Hypothalamus (tissue), 51 donors: ENCODE measurements at places on chromosomes 2 and 18.

DNA sequence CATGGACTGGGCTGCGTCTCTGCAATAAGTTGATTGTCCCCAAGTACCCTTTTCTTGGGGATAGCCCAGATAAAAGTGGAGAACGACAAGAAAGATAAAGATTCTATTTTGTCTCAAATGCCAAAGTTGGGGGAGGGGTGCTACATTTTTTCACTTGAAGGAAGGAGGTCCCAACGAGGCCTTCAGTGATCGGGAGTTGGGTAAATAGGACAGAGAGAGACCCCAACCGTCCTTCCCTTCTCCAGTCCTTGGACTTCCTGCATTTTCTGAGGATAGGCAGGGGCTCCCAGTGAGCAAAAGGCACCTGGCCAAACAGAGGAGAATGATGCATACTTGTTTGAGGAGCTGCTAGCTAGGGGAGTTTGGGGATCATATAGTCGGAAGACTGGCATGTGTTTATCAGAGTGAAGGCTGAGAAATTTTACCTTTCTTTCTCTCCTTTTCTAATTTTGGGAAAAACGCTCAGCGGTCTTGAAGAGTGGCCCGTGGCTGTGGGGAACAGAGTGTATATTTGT lies 3.5 kb upstream of the EN1 start:
- DNase-seq: no peak

DNA sequence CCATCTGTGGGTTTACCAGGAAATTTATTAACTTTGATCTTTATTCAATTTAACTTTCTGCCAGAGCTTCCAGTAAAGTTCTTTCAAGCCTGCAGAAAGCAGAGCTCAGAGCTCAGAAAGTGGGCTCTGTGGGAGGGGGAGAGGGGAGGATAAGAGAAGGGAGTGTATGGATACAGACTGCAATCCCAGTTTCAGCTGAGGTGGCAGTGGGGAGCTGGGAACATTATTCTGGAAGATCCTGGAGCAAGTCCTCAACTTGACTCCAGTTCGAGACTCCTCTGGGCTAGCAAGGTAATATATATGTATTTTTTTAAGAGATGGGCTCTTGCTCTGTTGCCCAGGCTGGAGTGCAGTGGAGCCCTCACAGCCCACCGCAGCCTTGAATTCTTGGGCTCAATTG lies 108.9 kb upstream of the NABP1 start:
- DNase-seq: no peak

DNA sequence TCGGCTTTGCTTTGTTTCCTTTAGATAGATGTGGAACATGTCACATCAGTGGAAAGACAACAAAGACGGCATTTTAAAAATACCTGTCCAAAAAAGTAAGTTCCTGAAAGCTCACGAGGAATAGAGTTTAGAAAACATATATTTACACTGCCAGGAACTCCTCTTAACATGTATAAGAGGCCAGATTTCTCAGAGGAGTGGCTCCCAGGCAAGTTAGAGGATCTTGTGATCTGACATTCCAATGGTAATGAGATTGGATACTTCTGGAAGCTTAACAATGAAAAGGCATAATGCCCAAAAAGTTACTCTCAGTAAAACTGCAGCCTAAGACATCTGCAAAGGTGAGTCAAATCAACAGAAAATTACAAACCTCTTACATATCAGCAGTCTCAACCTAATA lies 77.1 kb downstream of the CYRIA start:
- DNase-seq: no peak

- no peak for DNase-seq
Measured at GRCh38 chr18:70397259-70397925, 108.5 kb downstream of the SOCS6 start.

DNA sequence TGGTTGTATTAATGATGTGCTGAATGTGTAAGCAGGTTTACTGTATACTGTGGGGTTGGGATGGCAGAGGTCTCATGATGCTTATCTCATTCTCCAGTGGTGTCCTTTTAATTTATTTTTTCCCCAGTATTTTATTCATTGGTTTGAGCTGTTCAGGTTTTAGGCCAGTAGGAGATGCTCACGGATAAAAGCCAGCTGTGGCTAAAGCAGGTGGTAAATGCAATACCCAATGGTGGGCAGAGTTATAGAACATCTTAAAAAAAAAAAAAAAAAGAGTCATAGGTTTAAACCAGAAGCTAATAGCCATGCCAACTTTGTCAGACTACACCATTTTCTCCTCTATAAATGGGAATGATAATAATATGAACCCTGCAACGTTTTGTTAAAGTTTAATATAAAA lies 57.8 kb upstream of the NEUROD1 start:
- DNase-seq: no peak

DNA sequence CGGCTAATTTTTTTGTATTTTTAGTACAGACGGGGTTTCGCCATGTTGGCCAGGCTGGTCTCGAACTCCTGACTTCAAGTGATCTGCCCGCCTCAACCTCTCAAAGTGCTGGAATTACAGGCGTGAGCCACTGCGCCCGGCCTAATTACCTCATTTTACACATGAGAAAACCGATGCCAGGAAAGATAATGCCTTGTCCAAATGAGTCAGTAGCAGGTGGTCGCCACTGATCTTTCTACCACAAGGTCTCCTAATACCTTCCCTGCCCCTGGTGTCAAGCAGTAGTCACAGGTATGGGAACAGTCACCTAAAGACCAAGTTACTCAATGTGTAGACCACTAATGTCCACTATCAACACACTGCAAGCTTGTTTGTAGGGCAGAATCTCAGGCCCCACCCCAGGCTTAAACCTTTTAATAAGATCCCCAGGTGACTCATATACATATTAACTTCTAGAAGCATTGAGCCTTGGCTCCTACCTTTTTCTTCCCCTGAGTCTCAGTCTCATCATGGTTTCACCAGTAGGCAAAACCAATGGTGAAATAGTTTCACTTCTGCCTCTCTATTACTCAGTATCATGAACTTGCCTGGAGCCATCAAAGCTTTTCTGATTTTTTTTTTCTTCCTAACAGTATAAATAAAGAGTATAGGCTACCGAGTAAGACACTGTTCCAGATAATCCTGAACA lies 6.9 kb upstream of the EPB41L5 start:
- DNase-seq: no peak

DNA sequence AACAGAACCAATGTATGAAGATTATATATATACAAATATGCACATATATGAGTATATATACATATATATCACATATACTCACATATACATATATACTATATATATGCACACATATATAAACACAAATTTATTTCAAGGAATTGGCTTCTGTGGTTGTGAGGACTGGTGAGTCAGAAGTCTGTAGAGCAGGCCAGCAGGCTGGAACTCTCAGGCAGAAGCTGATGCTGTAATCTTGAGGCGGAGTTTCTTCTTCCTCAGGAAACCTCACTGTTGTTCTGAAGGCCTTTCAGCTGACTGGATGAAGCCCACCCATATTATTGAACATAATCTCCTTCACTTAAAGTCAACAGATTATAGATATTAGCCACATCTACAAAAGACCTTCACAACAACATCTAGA lies 143.9 kb upstream of the CREB1 start:
- DNase-seq: no peak

DNA sequence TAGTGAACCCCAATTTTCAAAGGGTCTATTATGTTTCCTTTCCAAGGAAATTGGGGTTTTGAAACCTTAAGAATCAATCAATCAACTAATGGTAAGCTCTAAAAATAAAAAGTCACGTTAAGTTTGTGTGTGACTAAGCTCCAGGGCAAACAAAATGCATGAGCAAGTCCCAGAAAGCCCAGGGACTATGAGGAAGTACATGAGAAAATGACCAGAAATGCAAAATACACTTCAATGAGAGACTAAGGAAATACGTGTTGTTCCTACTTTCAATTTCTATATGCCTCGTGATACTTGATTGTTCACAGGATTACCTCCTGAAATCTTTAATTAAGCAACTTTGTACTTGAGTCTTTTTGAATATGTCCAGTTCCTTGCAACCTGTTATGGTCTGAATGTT lies 684.4 kb upstream of the SYT4 start:
- no peak for DNase-seq

DNA sequence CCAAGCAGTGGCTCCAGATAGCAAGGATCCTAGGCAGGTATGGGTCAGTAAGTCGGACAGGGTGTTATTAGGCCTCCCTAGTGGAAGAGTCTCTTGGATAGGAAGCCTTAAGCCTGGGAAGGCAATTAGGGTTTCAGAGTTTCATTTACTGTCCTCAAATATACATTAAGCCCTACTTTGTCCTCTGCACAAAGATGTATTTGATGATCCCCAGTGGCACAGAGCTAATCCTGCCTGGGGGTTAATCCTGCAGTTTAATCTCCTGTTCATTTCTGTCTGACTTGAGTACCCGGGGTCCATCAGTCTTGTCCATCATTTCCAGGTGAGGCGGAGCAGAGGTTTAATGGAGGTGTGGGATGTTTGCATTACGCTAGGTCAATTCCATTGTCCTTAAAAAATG lies 62.0 kb downstream of the MTCL1 start:
- no peak for DNase-seq

DNA sequence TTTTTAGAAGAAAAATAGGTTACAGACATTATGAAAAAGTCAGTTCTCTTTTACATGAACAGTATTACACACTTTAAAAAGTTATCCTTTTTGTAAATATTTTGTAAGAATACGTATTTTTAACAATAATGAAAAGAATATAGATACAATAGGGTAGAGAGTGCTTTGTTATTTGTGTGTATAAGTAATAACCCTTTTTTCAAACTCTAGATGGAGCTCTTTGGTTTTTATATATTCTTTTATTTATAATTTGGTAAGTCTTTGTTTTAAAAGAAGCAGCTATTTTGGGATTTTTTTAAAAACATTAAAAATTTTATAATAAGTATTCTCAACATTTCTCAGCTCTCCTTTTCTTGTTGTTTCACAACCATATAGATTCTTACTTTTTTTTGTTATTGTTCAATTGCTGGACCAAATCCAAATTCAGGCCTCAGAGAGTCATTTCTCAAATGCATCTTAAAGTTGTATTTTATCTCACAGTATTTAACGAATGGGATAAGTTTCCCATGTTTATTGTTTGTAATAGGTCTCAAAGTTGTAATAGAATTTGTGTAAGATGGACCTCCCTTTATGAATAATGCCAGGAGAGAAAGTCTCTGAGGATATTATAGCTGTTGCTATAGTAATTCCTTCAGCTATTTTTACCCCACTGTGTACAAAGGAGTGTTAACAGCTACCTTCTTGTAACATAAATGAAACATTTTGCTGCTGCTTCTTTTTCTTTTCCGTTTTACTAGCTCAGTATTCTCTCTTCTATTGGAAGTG lies 46.4 kb downstream of the ACYP2 start:
- no peak for DNase-seq

GRCh38 chr2:31127931-31128330 lies 10.3 kb downstream of the GALNT14 start:
- DNase-seq: no peak

DNA sequence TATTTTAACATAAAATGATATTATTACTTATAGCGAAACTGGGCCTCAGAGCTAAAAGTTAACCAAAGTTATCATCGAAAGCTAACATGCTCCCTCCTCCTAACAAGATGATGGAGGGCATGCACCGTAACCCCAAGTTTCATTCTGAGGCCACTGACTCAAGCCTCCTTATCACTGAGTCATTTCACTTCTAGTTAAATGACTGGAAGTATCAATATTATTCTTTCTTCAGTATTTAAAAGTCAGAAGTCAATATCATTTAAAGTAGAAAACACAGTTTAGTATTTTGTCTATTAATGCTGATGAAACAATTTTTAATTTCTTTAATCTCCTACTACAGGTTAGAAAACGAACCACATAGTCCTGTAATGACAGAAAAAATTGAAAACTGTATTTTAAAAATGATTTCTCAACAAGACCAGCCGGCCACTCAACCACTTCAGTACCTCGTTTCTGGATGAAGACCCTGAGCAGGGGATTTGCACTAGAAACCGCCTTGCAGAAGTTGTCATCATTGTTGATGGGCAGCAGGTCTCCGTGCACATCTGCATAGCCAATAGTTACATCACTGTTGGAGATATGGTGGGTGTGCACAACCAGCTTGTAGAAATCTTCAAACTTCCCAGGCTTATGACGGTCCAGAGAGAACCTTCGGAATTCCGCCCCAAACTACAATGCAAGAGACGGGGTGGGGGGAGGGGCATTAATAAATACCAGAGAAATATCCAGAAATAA lies 44.9 kb downstream of the PARD6G start:
- DNase-seq: no peak

DNA sequence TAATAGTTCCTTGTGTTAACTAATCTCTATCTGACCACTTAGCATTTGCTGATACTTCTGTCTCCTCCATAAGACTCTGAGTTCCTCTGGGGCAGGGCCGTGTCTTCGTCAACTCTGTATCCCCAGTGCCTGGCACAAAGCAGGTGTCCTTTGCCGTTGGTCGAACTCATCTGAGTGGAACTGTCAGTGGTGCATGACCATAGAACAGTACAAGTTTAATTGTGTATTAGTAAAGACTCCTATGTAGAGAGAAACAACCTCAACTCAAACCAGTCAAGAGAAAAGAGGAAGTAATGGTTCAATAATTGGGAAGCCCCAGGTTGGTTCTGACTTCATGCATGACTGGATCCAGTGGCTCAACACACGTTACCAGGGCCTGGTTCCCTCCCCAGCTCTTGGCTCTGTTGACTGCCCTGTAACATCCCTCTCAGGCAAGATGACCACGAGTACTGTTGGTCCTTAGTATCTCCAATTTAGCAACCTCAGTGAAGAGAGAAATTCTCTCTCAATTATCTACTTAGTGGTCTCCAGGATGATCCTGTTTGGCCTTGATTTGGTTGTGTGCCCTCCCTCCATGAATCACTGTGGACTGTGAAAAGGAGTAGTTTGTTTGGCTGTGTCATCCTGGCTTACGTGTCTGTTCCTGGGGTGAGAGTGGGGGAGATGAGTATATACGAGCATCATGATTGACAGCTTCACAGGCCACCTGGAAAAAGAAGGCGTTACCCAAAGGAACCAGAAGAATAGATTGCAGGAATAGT lies 58.5 kb upstream of the MSH6 start:
- DNase-seq: no peak

DNA sequence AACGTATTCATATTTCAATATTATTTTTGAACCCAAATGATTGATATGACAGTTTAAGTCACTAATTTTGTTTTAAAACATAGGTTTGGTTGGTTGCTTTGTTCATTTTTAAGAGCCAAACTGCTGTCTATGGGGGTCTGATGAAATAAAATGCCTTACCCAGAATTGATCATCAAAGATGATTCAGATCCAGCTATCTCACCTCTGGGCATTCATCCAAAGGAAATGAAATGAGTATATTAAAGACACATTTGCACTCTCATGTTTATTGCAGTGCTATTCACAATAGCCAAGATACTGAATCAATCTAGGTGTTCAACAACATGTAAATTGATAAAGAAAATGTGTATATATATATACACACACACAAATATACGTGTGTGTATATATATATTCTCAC lies 326.9 kb upstream of the GULP1 start:
- DNase-seq: no peak
